ENCODE measurements at places on chromosomes 2 and 18. TPM values are rescaled to one million over a fixed set of nuclear protein-coding genes. Genes with fewer than 3 reads are reported as not detected.

SPC25 gene
- 0.87 TPM for total RNA-seq

ORMDL1 gene
- total RNA-seq, result 75.9 TPM

SOX11 gene
- not detected for total RNA-seq

CRIM1 gene
- 46.5 TPM for total RNA-seq

ZSWIM2 gene
- total RNA-seq, result not detected

PMS1 gene
- total RNA-seq, result 40.8 TPM

DNA sequence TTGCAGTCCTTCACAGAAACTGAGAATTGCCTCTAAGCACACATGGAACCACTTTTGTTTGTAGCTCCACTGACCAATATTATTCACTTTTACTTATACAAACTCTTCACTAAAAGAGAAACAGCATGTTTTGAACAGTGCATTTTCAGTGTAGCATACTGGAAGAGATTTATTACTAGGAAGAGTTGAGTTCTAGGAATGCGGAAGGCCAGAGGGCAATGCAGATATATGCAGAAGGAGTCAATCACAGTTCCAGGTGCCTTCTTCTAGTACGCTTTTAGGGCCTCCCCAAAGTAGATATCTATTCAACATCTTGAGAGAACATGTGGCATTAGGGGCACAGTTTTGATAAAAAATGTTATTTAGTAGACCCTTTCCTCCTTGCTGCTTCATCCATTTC lies 1654.0 kb upstream of the ZEB2 start:
- H3K4me1 ChIP-seq, result no peaks in the 10 kb centered on the region
- H3K27ac ChIP-seq, result no peak overlapping the region
- no peaks in the 10 kb centered on the region for H3K36me3 ChIP-seq
- DNase-seq, result no peak
- H3K27me3 ChIP-seq, result no peaks in the 10 kb centered on the region

- no peaks in the 10 kb centered on the region for H3K27me3 ChIP-seq
- DNase-seq, result no peak
- peaks cover 11% of the 10 kb centered on the region for H3K36me3 ChIP-seq
- no peak overlapping the region for H3K4me3 ChIP-seq
- H3K4me1 ChIP-seq, result no peaks in the 10 kb centered on the region
These were observed 69.2 kb downstream of the PRELID3A start for GRCh38 chr18:12476955-12477354.

BCL2L11 gene
- 41.2 TPM for total RNA-seq

GAREM1 gene
- 32.9 TPM for total RNA-seq

B3GNT2 gene
- total RNA-seq, result 28.4 TPM

DNA sequence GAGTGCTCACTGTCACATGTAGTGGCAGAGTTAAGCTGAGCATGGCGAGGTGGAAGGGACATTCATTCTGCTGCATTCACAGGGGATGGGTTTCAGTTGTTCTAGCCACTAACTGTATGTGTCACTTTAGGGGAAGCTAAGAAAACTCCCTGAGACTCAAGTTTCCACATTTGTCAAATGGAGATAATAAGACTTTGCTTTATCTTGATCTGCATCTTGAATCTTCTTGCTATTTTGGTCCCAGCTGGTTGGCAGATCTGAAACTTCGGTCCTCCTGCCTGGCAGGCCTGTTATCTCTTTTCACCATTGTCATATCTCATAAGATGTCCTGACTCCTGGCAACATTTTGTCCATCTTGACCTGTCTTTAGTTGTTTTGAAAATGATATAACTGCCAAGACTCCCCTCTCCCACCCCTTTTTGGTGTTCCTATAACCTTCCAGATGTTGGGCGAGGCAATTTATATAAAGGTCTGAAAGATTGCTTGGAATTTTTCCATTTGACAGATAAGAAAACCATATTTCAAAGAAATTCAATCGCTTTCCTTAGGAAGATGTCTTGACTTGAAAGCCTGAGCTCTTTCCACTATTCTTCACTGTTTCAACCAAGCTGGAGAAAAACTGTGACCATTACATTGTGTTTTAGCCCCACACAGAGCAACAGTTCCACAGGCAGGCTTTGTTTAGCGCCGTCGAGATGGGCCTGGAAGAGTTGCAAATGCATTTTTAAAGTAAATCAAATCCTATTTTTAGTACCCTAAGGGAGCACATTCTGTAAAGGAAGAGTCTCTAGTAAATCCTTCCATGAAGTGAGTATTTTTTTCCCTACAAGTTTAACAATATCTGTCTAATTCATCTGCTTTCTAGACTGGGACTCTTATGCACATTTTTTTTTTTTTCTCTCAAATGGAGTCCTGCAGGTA lies 33.4 kb downstream of the MYCN start:
- H3K4me1 ChIP-seq, result no peaks in the 10 kb centered on the region
- no peak overlapping the region for H3K27ac ChIP-seq
- peaks cover 10% of the 10 kb centered on the region for H3K27me3 ChIP-seq
- no peak for DNase-seq
- H3K4me3 ChIP-seq, result no peak overlapping the region
- H3K36me3 ChIP-seq, result no peaks in the 10 kb centered on the region

DNA sequence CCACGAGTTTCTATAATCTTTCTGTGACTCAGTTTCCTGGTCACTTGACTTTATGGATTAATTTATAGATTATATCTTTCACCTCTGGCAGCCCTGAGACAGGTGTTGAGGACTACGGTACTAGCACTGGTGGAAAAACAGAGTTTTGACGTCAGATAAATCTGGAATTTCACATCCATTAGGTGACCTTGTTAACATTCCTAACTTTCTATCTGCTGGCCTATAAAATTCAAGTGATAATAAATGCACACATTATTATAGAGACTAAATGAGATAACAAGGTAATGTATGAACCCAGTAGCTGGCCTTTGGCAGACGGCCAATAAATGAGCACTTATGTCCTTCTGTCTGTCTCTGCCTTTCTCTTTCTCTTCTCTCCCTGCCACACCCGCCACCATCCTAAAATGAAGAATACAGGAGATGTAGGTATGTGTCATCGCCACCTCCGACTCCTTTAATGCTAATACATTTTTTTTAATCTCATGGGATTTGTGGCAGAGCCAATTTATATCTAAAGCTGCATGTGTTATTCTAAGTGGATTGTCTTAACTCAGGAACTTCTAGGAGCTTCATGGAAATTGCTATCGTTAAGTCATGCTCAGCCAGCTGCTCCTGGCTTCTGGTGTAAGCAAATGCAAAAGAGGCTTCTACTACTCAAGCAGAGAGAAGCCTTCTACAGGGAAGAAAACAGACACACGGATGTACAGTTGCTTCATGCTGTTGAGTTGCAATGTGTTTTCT lies 2.3 kb downstream of the TM4SF20 start:
- H3K27me3 ChIP-seq, result peaks cover 11% of the 10 kb centered on the region
- no peaks in the 10 kb centered on the region for H3K36me3 ChIP-seq
- H3K27ac ChIP-seq, result no peak overlapping the region
- no peak for DNase-seq
- H3K4me3 ChIP-seq, result no peak overlapping the region

DNA sequence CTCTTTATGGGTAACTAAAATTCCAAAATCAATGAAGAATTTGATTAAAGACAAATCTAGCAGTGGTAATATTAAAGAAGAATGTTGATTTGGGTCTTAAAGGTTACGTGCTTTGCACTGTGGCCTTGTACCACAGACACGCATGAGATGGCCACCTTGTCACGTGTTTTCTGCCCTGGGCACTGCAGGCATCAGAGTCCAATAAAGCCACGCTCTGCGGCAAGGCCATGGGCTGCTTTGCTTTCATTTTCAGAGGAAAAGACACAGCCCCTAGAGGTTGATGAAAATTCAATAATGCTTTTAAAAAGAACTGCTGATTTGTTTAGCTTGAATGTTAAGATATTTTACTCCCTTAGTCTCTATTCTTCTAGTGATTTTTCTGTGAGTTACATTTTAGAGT lies 30.4 kb downstream of the AOX1 start:
- H3K27me3 ChIP-seq, result no peaks in the 10 kb centered on the region
- H3K36me3 ChIP-seq, result peaks cover 2% of the 10 kb centered on the region
- no peak for DNase-seq
- no peaks in the 10 kb centered on the region for H3K4me1 ChIP-seq
- no peak overlapping the region for H3K27ac ChIP-seq

DNA sequence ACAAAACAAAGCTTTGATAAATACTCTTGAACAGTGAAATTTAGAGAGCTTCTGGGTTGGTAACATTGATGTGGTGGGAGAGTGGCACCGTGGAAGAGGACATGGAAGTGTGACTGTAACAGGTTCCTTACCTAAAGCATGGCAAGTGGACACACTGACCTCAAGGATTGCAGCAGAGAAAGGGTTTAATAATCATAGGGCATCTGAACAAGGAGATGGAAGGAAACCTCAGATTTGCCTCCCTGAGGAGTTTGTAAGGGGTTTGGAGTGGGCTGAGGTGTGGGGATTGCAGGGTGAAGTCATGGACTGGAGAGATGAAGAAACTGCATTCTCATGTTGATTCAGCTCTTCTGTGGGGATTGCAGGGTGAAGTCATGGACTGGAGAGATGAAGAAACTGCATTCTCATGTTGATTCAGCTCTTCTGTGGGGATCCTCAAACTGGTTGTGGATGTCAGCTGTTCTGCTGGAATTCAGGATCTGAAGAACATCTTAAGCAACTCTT lies 83.8 kb upstream of the TLK1 start:
- H3K4me1 ChIP-seq, result no peaks in the 10 kb centered on the region
- no peak overlapping the region for H3K4me3 ChIP-seq
- no peaks in the 10 kb centered on the region for H3K27me3 ChIP-seq
- no peak overlapping the region for H3K27ac ChIP-seq

- H3K36me3 ChIP-seq, result no peaks in the 10 kb centered on the region
- no peaks in the 10 kb centered on the region for H3K4me1 ChIP-seq
- no peaks in the 10 kb centered on the region for H3K27me3 ChIP-seq
- DNase-seq, result peak; percentile 23
- H3K27ac ChIP-seq, result no peak overlapping the region
- no peak overlapping the region for H3K4me3 ChIP-seq
These were observed 62.7 kb downstream of the ASB1 start for GRCh38 chr2:238489431-238489830.
